ENCODE measurements at places on chromosomes 6 and 20.

DNA sequence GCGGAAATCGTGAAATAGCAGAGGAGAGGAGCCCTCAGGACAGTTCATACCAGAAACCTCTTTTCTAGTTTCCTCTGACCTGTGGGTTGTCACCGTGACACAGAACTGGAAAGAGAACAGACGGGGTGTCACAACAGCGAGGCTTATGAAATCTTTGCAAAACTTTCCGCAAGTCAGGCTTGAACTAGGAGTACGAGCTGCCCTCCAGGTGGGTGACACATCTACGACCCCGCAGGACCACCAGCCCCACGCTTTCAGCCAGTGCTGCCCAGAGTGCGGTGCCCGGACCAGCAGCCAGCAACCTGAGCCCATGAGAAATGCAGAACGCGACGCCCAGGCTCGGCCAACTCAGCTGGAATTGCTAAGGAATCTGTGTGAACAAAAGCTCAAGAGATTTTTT, 30.8 kb downstream of the WRNIP1 start:
- DNase-seq = no peak

- DNase-seq = no peak
Observed at GRCh38 chr6:15322781-15323536, 77.1 kb downstream of the JARID2 start.

GRCh38 chr6:6317825-6318733, 2.4 kb downstream of the F13A1 start:
- no peak for DNase-seq

GRCh38 chr6:3281631-3282475, 23.1 kb downstream of the PSMG4 start:
- no peak for DNase-seq

GRCh38 chr6:108083349-108083748, 8.8 kb upstream of the OSTM1 start:
- DNase-seq = no peak

GRCh38 chr6:161076181-161076677, 84.7 kb downstream of the MAP3K4 start:
- DNase-seq = no peak

DNA sequence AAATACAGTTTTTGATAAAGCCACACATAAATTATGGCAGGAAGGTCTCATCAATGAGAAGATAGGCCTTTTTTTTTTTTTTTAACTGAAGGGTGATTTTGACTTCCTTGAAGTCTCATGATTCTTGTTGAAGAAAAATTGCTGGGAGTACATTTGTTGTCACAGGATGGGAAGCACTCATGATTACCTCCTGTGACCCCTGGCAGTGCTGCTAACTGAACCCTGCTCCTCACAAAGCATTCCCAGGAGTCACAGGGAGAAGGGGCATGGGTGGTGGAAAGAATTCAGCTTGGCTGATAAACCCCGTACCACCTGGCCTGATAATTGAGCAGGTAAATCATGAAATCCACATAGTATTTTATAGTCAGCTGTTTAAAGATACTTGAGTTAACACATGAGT, 86.9 kb downstream of the CD109 start:
- no peak for DNase-seq

DNA sequence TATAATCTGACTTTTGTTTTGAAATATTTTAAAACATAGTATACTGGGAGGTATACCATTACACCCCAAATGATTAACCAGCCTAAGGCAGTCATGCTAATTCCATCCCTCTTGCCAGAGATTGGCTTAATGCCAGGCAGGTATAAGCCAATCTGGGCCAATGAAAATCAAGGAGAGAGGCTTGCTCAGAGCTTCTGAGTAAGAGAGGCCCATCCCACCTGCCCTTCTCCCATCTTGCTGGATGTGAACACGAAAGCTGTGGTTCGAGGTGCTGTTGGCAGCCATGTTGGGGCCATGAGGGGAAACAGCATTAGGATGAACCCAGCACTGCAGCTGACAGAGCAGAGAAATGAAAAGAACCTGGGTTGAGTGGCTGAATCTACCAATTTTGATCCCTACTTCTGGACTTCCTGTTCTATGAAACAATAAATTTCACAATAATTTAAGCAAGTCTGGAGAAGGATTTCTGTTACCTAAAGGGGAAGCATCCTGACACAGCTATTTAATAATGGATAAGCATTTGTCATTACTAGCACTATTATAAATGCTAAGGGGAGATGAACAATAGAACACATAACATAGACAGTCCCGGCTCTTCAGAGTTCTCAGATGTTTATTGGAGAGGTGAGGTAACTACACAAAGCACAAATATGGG, 152.3 kb downstream of the CDC5L start:
- no peak for DNase-seq

DNA sequence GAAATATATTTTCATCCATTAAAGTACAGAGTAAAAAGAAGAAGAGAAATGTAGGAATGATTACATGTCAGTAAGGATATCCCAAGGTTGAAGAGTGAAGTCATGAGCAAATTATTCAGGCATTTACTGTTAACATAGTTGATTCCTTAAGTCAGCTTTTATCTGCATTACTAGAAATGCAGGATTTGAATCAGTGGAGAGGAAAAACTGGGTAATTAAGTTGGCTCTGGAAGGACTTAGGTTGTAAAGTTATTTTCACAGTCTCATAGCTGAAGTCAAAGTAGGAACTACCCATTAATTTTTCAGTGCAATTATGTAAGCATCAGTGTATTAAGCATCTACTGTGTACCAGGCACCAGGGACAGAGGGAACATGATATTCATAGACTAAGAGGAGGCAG, 7.8 kb downstream of the NAA20 start:
- no peak for DNase-seq
